Endothelial cell (in vitro differentiated cells): ENCODE measurements at places on chromosomes 16 and 17.
A peak's percentile ranks its signal among the peaks of the same experiment; 100 is the strongest.

- no peak for DNase-seq
These were observed 51.6 kb downstream of the N4BP1 start for GRCh38 chr16:48558371-48558841.

DNA sequence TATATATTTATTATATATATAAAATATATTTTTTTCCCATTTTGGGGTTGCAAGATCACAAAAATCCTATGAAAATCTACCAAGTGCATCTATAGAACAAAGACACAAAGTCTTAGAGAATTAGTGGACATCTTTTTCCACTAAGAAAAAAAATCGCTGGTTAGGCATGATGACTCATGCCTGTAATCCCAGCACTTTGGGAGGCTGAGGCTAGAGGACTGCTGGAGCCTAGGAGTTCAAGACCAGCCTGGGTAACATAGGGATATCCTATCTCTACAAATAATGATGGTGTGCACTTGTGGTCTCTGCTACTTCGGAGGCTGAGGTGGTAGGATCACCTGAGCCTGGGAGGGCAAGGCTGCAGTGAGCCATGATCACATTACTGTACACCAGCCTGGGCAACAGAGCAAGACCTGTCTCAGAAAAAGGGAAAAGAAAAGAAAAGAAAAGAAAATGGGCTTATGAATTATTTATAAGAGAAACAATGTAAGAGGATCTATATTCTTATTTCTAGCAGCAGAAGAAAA, 185.1 kb upstream of the PSMD7 start:
- no peak for DNase-seq

DNA sequence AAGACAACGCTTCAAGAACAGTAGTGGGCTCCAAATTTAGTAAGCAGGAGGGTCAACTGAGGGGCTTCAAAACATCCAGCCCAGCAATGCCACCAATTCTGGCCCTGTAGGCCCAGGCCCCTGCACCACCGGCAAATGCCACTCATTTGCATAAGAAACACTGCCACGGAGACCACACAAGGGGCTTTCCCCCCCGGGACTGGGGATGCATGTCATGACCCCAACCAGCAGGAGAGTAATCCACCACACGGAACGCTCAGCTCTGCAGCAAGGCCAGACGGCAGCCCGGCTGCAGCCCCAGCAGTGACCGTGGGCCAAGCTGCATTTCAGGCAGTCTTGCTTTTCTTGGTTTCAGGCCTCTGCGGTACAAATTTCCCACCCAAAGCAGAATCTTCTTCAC, 14.1 kb downstream of the TMEM11 start:
- no peak for DNase-seq

DNA sequence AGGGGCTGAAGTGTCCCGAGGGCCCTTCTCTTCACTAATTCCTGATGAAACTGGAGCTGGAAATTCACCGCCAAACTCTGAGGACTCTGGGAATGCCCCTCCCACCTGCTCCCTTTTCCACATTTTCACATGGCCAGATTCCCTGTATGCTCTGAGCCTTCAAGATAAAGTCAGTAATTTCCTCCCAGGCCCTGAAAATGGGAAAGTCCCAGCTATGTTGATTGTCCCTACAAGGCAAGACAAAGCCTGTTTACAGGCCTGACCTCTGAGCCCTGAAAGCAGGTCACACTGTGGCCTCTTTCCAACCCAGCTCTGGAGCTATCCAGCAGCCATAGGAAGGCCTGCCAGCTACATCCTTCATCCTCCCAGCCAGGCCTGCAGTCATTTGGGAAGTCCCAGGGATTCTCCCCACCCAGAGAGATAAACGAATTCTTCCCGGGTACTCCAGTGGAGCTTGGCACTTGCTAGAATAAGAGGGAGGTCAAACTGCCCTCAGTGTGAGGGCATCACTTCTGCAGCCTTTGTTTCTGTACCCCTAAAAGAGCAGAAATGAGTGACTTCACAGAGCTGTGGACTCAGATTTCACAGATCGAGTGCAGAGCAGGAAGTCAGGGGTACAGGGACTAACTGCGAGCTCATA, 19.6 kb upstream of the CCL2 start:
- DNase-seq, result peak; percentile 26

GRCh38 chr16:2897110-2897509, 14.1 kb downstream of the FLYWCH2 start:
- no peak for DNase-seq

GRCh38 chr17:19312406-19312805, 50.1 kb downstream of the B9D1 start:
- no peak for DNase-seq

DNA sequence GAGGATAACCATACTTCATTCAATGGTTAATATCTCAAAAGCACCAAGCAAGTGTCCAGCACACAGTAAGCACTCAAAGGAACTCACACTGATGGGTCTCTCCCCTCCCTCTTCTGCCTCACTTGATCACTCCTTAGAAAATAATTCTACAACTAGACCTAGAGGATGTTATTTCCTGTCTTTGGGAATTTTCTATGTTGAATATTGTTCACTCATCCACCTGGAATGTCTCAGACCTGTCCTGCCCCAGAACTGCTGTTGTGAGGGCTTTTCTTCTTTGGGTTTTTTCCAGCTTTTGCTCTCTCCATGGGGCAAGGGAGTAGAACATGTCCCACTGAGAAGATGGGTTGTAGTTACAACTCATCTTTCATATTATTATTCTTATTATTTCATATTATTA, 25.3 kb downstream of the NXPH3 start:
- DNase-seq, result no peak

DNA sequence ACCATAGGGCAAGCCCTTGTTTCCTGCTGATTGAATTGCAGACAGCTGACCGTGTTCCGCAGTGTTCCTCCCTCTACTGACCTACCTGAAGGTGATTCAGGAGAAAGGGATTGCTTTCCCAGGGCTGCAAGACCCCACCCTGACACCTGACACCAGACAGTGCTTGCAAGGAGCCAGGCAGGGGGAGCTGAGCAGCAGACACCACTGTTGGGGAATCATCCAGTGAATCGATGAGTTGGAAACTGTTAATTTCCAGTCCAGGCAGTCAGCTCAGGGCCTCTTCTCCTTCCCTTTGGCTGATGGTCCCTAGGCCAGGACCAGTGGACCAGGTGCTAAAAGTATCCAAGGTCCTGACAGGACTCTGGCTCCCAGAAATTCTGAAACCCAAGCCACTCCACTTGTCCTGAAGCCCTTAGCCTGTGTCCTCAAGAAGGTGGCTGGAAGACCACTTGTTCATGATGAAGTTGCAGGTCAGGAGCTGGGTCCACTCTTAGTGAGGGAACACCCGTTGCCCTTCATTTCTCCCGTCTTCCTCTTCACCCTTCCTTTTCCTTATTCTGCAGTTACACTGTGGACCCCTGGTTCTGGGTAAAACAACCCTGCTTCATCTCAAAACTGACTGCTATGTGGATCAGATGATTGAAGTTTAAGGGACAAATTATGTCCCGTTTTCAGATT, 9.5 kb upstream of the UNK start:
- DNase-seq, result no peak

- no peak for DNase-seq
These were observed 103.9 kb downstream of the SOCS1 start for GRCh38 chr16:11151885-11152629.
